ENCODE measurements at places on chromosomes 16 and 17.

DNA sequence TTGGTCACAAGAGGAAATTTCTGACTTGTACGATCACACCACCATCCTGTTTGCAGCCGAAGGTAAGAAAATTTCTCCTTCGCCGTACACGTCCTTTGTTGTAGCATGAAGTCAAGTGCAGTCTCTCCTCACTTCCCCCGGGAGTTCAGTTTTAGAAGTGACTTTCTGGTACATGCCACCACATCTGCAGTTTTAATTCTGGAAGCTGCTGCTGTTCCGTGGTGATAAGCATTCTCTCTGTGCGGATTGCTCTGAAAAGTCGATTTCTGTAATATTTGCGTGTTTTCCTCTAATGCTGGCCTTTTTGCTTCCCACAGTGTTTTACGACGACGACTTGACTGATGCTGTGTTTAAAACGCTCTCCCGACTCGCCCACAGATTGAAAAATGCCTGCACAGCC is 20.6 kb downstream of the METTL22 start:
- DNase-seq = no peak

GRCh38 chr16:4506450-4506849 is 30.3 kb downstream of the HMOX2 start:
- peak; percentile 86 for DNase-seq

DNA sequence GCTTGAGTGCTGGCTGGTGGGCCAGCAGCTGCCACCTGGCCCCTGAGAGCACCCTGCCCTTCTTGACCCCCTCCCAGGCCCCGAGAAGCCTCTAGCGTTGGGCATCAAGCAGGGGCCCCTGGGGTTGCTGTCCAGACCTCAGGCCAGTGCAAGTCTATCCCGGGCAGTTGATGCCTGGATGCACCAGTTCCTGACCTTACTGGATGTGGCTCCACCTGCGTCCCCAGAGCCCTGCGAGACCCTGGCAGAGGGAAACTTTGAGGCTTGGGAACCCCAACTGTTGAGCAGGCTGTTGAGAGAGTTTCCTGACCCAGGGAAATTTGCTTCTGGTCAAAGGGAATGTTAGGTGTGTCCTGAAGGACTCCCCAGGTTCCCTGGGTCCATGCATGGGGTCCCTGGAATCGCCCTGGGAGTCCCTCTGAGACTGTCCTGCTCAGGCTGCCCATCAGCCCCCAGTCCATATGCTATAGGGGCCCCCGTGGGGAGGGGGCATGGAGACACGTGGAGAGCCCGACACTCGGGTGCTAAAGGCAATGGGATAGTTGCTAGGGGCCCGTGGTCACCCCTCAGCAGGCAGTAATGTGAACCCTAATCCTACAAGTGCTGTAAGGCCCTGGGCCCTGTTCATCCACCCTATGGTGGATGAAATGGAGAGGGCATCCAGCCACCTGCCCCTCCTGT is 46.4 kb downstream of the RAB11FIP4 start:
- DNase-seq = no peak

- DNase-seq = peak; percentile 35
Observed at GRCh38 chr17:45346216-45347015, 29.6 kb upstream of the MAP3K14 start.

DNA sequence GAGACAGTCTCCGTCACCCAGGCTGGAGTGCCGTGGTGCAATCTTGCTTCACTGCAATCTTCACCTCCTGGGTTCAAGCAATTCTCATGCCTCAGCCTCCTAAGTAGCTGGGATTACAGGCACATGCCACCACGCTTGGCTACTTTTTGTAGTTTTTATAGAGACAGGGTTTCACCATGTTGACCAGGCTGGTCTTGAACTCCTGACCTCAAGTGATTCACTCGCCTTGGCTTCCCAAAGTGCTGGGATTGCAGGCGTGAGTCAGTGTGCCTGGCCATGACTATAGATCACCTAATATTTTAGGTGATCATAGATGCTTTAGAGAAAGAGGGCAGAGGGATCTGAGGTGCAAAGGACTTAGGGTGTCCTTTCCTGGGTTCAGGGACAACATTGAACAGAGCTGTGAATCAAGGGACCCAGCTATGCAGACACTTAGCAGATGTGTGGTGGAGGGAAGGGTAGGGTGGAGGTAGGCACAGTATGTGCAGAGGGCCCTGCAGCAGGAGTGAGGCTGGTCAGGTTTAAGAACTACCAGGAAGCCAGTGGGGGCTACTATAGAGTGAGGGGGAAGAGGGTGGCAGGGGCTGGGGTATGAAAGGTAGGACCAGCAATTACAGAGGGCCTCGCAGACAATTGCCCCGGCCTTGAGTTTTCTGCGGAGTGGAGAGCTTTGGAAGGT is 116.5 kb downstream of the CMIP start:
- no peak for DNase-seq

GRCh38 chr16:87822108-87822970 is 47.0 kb downstream of the SLC7A5 start:
- DNase-seq = peak; percentile 80
